WTC11 (cell line): ENCODE measurements at places on chromosomes 12 and 14. TPM values are rescaled to one million over a fixed set of nuclear protein-coding genes. Genes with fewer than 3 reads are reported as not detected.

The CAPZA3 gene
- not detected in 3 replicates for total RNA-seq

GRCh38 chr12:46357438-46358324 is 14.9 kb downstream of the SLC38A2 start:
- no peaks in the 10 kb centered on the region for H3K27me3 ChIP-seq
- peaks cover 25% of the 10 kb centered on the region for H3K4me1 ChIP-seq
- peak overlapping the region; percentile 77 for H3K27ac ChIP-seq

DNA sequence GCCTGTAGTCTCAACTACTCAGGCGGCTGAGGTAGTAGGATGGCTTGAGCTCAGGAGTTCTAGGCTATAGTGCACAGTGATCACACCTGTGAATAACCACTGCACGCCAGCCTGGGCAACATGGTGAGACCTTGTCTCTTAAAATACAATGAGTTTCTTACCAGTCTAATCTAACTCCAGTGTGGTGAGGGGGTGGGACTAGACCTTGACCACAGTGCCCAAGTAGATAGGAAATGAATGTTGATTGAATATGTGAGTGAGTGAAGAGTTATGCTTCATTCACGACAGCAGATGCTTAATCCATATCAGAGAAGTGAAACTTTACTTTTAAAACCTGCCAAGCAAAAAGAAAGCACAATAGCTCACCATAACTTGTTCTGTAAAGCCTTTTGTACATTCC is 11.2 kb upstream of the AK7 start:
- no peaks in the 10 kb centered on the region for H3K27me3 ChIP-seq
- no peak overlapping the region; the same call in 1 of the 2 replicates for H3K27ac ChIP-seq
- H3K4me3 ChIP-seq = no peak overlapping the region
- H3K36me3 ChIP-seq = peaks cover 10% of the 10 kb centered on the region
- H3K4me1 ChIP-seq = peaks cover 15% of the 10 kb centered on the region
- no peak for DNase-seq

- peak; percentile 61 for DNase-seq
- peaks cover 35% of the 10 kb centered on the region for H3K4me1 ChIP-seq
- peaks cover 21% of the 10 kb centered on the region for H3K36me3 ChIP-seq
- H3K27ac ChIP-seq = no peak overlapping the region
These were observed 620 bp downstream of the TMTC1 start for GRCh38 chr12:29782871-29783772.

The C12orf42 gene
- 0.25 to 0.37 TPM (median 0.32 TPM) in 3 replicates for total RNA-seq

GRCh38 chr12:130401703-130402102 is 64.0 kb downstream of the PIWIL1 start:
- H3K27me3 ChIP-seq = no peaks in the 10 kb centered on the region; the same call in 1 of the 2 replicates
- H3K4me1 ChIP-seq = peaks cover 7% of the 10 kb centered on the region; the same call in 1 of the 2 replicates
- no peak overlapping the region for H3K4me3 ChIP-seq
- no peaks in the 10 kb centered on the region for H3K36me3 ChIP-seq

The ANO6 gene
- 41.8 to 46.8 TPM (median 44.3 TPM) in 3 replicates for total RNA-seq

The GRIP1 gene
- total RNA-seq = 16.7 to 29.0 TPM (median 22.5 TPM) in 3 replicates

DNA sequence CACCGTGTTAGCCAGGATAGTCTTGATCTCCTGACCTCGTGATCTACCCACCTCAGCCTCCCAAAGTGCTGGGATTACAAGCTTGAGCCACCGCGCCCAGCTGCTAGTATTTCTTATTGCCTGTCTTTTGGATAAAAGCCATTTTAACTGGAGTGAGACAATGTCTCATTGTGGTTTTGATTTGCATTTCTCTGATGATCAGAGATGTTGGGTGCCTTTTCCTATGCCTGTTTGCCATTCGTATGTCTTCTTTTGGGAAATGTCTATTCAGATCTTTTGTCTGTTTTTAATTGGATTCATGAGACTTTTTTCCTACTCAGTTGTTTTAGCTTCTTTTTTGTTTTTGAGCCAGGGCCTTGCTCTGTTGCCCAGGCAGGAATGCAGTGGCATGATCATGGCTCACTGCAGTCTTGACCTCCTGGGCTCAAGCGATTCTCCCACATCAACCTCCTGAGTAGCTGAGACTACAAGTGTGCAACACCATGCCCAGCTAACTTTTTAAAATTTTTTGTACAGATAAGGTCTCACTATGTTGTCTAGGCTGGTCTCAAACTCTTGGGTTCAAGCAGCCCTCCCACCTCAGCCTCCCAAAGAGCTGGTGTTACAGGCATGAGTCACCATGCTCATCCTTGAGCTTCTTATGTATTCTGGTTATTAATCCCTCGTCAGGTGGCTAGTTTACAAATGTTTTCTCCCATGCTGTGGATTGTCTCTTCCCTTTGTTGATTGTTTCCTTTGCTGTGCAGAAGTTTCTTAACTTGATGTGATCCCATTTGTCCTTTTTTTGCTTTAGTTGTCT is 65.9 kb downstream of the ACACB start:
- no peak for DNase-seq
- H3K27me3 ChIP-seq = no peaks in the 10 kb centered on the region
- H3K4me3 ChIP-seq = no peak overlapping the region
- H3K4me1 ChIP-seq = no peaks in the 10 kb centered on the region

The LRRK2 gene
- 0.23 to 0.46 TPM (median 0.46 TPM) in 3 replicates for total RNA-seq

GRCh38 chr14:20657216-20658211 is 16.0 kb upstream of the OR6S1 start:
- H3K27me3 ChIP-seq = peaks cover 63% of the 10 kb centered on the region
- no peaks in the 10 kb centered on the region for H3K36me3 ChIP-seq
- peaks cover 36% of the 10 kb centered on the region for H3K4me1 ChIP-seq

GRCh38 chr14:68404652-68405183 is 388.1 kb downstream of the ZFP36L1 start:
- H3K36me3 ChIP-seq = no peaks in the 10 kb centered on the region
- no peak overlapping the region for H3K27ac ChIP-seq
- H3K4me3 ChIP-seq = no peak overlapping the region
- no peak for DNase-seq
- no peaks in the 10 kb centered on the region for H3K27me3 ChIP-seq

DNA sequence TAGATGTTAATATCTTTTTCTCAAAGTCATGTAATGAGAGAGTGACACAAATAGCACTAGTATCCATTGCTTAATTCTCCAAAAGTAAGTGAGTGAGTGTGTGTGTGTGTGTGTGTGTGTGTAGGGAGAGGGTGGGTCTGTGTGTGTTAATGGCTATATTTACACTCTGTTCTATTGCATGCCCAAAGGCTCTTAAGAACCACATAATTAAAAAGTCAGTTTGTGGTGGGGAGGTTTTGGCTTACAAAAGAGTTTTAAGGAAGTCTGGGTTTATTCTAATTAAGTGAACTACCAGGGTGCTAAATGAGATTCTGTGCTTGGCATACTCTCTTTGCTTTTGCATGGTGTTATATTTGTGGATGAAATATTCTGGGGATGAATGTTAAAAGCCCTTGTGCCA is 1897.6 kb upstream of the FLRT2 start:
- no peak for DNase-seq
- H3K27me3 ChIP-seq = no peaks in the 10 kb centered on the region
- H3K4me1 ChIP-seq = peaks cover 30% of the 10 kb centered on the region
- H3K27ac ChIP-seq = no peak overlapping the region
- peaks cover 5% of the 10 kb centered on the region; the same call in 1 of the 2 replicates for H3K36me3 ChIP-seq
- no peak overlapping the region for H3K4me3 ChIP-seq

DNA sequence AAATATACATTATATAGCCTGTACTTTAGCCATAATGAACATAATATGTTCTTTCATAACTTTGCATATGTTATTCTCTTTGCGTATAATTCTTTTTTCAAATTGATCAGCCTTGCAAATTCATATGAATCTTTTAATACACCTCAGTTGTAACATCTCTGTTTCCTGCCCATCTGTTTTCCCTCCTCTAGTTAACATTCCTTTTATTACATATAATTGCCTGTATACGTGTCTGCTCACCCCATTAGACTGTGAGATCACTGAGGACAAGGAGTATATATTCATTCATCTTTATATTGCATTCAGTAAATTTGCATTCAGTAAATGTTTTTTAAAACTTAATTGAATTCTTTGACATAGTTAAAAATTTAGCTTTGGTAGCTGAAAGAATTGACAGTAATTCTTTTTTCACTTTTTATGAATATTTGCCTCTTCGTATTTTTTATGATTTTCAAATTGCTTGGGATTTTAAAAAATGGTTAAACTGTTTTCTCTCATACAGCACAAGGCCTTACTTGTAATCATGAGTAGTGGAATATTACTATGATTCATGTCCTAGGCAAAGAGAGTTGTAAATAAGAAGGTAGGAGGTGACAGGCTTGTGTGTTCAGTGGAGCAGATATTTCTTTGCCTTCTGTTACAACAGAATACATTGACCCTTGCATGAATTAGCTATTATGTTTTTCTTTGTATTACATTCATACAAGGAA is 32.8 kb upstream of the KLHL42 start:
- H3K27me3 ChIP-seq = no peaks in the 10 kb centered on the region
- H3K27ac ChIP-seq = no peak overlapping the region
- H3K4me3 ChIP-seq = no peak overlapping the region
- DNase-seq = no peak
- no peaks in the 10 kb centered on the region for H3K4me1 ChIP-seq

The TAS2R43 gene
- total RNA-seq = 0.28 to 0.55 TPM (median 0.53 TPM) in 3 replicates

- H3K4me1 ChIP-seq = peaks cover 10% of the 10 kb centered on the region
- H3K4me3 ChIP-seq = peak overlapping the region; percentile 79
- no peak overlapping the region for H3K27ac ChIP-seq
- H3K36me3 ChIP-seq = peaks cover 2% of the 10 kb centered on the region; the same call in 1 of the 2 replicates
- H3K27me3 ChIP-seq = peaks cover 15% of the 10 kb centered on the region
These were observed 93.3 kb downstream of the NINJ2 start for GRCh38 chr12:569803-570434.

DNA sequence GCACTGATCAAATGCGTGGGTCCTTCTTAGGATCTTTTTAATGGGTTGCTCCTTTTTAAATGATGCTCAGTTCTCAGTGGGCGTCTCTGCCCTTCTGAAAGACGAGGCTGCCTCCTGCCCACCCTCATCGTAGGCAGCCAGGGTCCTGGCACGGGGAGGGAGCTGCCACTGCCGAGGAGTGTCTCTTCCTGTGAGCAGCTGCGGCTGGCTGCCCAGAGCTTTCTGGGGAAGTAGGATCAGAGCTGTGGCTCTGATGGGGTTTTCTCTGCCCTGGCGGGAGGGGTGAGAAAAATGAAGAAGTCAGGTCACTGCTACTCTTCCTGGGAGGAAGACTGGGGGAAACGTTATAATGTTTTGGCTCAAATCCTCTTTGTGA is 31.1 kb upstream of the BEGAIN start:
- no peak overlapping the region for H3K4me3 ChIP-seq
- H3K4me1 ChIP-seq = peaks cover 14% of the 10 kb centered on the region
- H3K27ac ChIP-seq = no peak overlapping the region
- H3K36me3 ChIP-seq = no peaks in the 10 kb centered on the region

The MYH6 gene
- 0.09 to 0.14 TPM (median 0.09 TPM) in 3 replicates for total RNA-seq

The ZNF385A gene
- total RNA-seq = 18.4 to 23.5 TPM (median 22.2 TPM) in 3 replicates

GRCh38 chr14:98223106-98223505 is 1048.9 kb downstream of the BCL11B start:
- no peaks in the 10 kb centered on the region for H3K27me3 ChIP-seq
- H3K4me1 ChIP-seq = no peaks in the 10 kb centered on the region
- no peak overlapping the region for H3K4me3 ChIP-seq
- H3K27ac ChIP-seq = no peak overlapping the region

The PTPRR gene
- total RNA-seq = 0.46 to 0.69 TPM (median 0.60 TPM) in 3 replicates

GRCh38 chr12:52445876-52446275 is 6.1 kb downstream of the KRT6B start:
- H3K4me3 ChIP-seq = no peak overlapping the region
- H3K4me1 ChIP-seq = peaks cover 22% of the 10 kb centered on the region
- no peaks in the 10 kb centered on the region; the same call in none of the 2 replicates for H3K27me3 ChIP-seq
- H3K27ac ChIP-seq = no peak overlapping the region

GRCh38 chr12:46722394-46723185 is 103.2 kb downstream of the SLC38A4 start:
- no peak overlapping the region for H3K27ac ChIP-seq
- no peak overlapping the region for H3K4me3 ChIP-seq
- DNase-seq = no peak
- no peaks in the 10 kb centered on the region for H3K4me1 ChIP-seq

GRCh38 chr12:114764510-114764909 is 80.5 kb upstream of the TBX3 start:
- H3K4me3 ChIP-seq = no peak overlapping the region
- no peak overlapping the region for H3K27ac ChIP-seq
- no peaks in the 10 kb centered on the region; the same call in none of the 2 replicates for H3K27me3 ChIP-seq
- H3K36me3 ChIP-seq = no peaks in the 10 kb centered on the region

The CCDC196 gene
- not detected in 3 replicates for total RNA-seq

DNA sequence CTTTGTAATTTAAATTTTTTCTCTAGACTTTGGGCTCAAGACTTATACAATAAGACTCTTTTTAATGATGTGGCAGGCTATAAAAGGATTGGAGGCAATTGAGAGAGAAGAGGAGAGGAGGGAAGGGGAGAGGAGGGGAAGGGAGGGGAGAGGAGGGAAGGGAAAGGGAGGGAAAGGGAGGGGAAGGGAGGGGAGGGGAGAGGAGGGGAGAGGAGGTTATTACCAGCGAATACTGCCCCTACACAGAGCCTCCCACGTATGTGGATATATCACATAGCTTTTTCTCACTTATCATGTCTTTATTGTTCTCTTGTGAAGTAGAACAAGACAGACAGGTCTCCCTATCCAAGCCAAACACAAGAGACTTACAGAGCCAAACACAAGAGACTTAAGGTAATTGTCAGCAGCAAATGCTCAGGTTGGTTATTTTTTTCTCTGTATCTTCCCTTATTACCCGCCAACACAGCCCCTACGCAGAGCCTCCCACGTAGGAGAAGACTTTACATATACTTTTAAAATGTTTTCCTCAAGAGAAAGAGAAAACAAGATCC is 63.1 kb downstream of the DRAM1 start:
- no peak overlapping the region for H3K27ac ChIP-seq
- no peaks in the 10 kb centered on the region for H3K36me3 ChIP-seq
- no peak for DNase-seq

- H3K27ac ChIP-seq = no peak overlapping the region
- no peaks in the 10 kb centered on the region for H3K36me3 ChIP-seq
- H3K4me1 ChIP-seq = no peaks in the 10 kb centered on the region
These were observed 286.9 kb upstream of the PRKD1 start for GRCh38 chr14:30214461-30215090.

The TMEM233 gene
- total RNA-seq = 0.16 to 0.28 TPM in 2 of 3 replicates, not detected in the other

DNA sequence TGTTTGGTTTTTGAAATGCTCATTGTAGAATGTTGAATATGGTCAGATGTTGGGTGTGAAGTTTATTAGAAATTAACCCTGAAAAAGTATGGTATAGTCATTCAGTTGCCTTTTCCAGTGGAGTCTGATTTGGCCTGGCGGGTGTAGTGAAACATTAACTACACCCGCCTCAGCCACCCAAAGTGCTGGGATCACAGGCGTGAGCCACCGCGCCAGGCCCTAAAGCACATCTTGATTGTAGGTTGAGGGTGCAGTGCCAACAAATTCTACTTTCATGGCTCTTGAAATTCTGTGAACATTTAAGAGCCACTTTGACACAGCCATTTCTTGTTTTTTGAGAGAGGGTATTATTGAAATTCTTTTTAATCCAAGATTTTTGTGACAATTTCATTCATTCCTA is 624.9 kb downstream of the DIO2 start:
- H3K36me3 ChIP-seq = peaks cover 18% of the 10 kb centered on the region
- peaks cover 11% of the 10 kb centered on the region for H3K4me1 ChIP-seq
- no peak for DNase-seq
- H3K27ac ChIP-seq = no peak overlapping the region
